Immature natural killer cell (primary cell): ENCODE measurements at places on chromosomes 2 and 18.

DNA sequence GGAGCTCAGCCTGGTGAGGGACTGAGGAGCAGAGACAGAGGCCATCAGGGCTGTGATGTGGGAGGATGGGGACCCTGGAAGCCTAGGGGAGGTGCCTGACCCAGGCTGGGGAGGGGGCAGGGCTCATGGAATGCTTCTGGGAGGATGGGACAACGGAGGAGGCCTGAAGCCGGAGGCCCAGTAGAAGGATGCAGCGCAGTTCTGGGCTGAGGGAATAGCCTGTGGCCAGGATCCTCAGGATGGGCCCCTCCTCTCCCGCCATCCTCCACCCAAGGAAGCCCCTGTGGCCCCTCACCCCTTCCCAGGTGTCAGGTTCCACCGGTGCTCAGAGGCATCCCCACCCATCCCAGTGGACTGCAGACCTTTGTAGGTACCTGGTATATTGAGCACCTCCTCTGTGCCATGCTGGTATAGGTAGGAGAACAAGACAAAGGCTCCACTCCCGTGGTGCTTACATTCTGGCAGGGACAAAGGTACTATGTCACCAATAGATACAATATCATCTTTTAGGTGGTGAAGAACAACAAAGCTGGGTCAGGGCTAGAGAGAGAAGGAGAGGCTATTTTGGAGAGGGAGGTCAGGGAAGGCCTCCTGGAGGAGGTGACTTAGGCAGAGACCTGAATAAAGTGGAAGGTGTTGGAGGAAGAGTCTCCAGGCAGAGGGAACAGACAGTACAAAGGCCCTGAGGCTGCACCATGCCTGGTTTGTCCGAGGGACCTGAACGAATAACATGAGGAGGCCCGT, 2.7 kb downstream of the ZAP70 start:
- H3K4me3 ChIP-seq = peak overlapping the region; percentile 98
- H3K27ac ChIP-seq = peak overlapping the region; percentile 98
- no peak for DNase-seq
- H3K4me1 ChIP-seq = peaks cover 98% of the 10 kb centered on the region

DNA sequence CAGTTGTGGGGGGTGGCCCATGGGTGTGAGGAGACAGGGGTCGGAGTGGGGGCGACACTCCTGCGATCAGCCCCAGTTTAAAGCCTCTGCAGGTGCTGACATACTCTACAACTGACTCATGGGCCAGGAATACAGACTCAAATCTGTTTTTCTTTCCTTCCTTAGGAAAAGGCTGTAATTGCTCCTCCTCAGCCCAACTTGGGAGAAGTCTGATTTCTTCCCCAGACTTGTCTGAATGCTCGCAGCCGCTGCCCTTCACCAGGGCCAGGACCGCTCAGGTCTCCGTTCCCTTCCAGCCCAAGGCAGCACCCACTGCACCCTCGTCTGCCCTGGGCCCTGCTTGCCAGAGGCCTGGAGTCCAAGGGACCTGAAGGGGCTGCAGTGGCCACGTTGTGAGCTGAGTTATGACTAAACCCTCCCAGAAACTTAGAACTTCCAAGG, 41.3 kb downstream of the RHOB start:
- no peak for DNase-seq
- no peak overlapping the region for H3K4me3 ChIP-seq
- H3K36me3 ChIP-seq = no peaks in the 10 kb centered on the region
- no peaks in the 10 kb centered on the region for H3K4me1 ChIP-seq
- no peak overlapping the region for H3K27ac ChIP-seq

GRCh38 chr2:157696036-157696435, 67.4 kb upstream of the ACVR1C start:
- peaks cover 3% of the 10 kb centered on the region for H3K27me3 ChIP-seq
- H3K4me1 ChIP-seq = no peaks in the 10 kb centered on the region
- H3K4me3 ChIP-seq = no peak overlapping the region
- H3K36me3 ChIP-seq = no peaks in the 10 kb centered on the region

- H3K27me3 ChIP-seq = no peaks in the 10 kb centered on the region
- no peaks in the 10 kb centered on the region for H3K36me3 ChIP-seq
- H3K27ac ChIP-seq = no peak overlapping the region
- no peaks in the 10 kb centered on the region for H3K4me1 ChIP-seq
Observed at GRCh38 chr18:36020174-36020711, 47.1 kb downstream of the RPRD1A start.

DNA sequence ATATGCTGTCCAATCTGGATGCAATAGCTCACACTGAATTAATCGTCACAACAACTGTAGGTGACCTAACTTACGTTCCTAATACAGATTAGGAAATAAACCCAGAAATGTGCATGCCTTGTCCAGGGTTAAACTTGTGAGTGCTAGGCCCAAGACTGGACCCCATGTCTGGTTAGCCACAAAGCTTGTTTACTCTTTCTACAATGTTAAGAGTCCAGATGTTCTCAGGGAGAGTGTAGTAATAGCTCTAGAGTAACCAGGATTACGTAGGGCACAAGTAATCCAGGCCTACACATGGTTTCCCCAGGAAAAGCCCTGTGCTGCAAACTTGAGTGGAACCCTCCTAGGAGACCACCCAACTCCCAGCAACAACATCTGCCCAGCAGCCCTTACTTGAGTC, 26.2 kb downstream of the TRIB2 start:
- H3K4me1 ChIP-seq = peaks cover 63% of the 10 kb centered on the region
- peaks cover 2% of the 10 kb centered on the region for H3K27me3 ChIP-seq
- H3K36me3 ChIP-seq = no peaks in the 10 kb centered on the region
- H3K4me3 ChIP-seq = no peak overlapping the region
- no peak for DNase-seq
- H3K27ac ChIP-seq = no peak overlapping the region

DNA sequence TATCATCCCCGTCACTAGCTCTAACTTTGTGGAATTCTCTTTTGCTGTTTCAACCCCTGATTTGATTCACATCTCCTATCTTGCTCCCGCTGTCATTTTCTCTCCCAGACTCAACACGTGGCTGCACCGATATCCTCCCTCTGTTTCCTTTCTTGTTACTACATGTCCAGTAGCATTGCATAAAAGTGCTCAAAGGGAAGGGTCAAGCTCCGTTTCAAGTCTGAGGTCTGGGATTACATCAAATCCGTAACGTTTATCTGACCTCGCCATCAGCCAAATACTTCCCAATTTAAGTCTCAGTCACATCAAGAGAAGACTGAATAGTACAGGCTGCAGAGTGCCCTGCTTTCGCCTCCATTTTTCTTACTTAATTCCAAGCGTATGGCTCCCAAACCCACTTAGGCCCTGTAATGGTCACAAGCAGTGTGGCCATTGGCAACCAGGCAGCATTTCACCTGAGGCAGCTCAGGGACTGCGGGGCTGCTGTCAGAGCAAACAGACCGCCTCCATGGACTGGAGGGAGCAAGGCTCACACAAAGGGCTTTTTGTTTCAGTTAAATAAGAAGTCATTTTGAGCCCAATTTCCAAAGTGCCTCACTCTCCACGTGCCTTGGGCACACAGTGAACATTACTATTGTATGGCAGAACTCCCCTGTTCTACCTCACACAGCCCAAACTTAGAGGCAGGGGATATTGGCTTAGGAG, 217.8 kb downstream of the BCL11A start:
- no peak overlapping the region for H3K4me3 ChIP-seq
- no peaks in the 10 kb centered on the region for H3K36me3 ChIP-seq
- DNase-seq = no peak
- no peak overlapping the region for H3K27ac ChIP-seq

GRCh38 chr2:41720331-41721251, 327.2 kb upstream of the PKDCC start:
- no peak for DNase-seq
- peak overlapping the region; percentile 27 for H3K27ac ChIP-seq
- no peaks in the 10 kb centered on the region for H3K36me3 ChIP-seq
- peaks cover 2% of the 10 kb centered on the region for H3K27me3 ChIP-seq
- H3K4me1 ChIP-seq = peaks cover 33% of the 10 kb centered on the region
- H3K4me3 ChIP-seq = no peak overlapping the region

DNA sequence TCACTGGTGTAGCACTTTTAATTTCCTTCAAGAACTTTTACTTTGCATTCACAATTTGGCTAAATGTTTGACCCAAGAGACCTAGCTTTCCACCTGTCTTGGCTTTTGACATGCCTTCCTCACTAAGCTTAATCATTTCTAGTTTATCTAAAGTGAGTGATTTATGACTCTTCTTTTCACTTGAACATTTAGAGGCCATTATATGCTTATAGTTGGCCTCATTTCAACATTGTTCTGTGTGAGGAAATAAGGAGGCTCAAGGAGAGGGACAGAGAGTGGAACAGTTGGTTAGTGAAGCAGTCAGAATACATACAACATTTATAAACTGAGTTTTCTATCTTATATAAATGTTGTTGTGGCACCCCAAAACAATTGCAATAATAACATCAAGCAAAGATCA, 489.3 kb upstream of the CDH2 start:
- no peaks in the 10 kb centered on the region for H3K4me1 ChIP-seq
- no peaks in the 10 kb centered on the region for H3K27me3 ChIP-seq
- no peaks in the 10 kb centered on the region for H3K36me3 ChIP-seq
- H3K27ac ChIP-seq = no peak overlapping the region
- H3K4me3 ChIP-seq = no peak overlapping the region
- DNase-seq = no peak

- H3K27ac ChIP-seq = no peak overlapping the region
- no peaks in the 10 kb centered on the region for H3K4me1 ChIP-seq
- DNase-seq = no peak
Observed at GRCh38 chr18:13281406-13281805, 62.8 kb downstream of the LDLRAD4 start.

GRCh38 chr2:60523963-60524362, 29.5 kb downstream of the BCL11A start:
- no peak for DNase-seq
- peaks cover 5% of the 10 kb centered on the region for H3K27me3 ChIP-seq
- no peak overlapping the region for H3K27ac ChIP-seq
- peaks cover 10% of the 10 kb centered on the region for H3K4me1 ChIP-seq
- no peaks in the 10 kb centered on the region for H3K36me3 ChIP-seq

DNA sequence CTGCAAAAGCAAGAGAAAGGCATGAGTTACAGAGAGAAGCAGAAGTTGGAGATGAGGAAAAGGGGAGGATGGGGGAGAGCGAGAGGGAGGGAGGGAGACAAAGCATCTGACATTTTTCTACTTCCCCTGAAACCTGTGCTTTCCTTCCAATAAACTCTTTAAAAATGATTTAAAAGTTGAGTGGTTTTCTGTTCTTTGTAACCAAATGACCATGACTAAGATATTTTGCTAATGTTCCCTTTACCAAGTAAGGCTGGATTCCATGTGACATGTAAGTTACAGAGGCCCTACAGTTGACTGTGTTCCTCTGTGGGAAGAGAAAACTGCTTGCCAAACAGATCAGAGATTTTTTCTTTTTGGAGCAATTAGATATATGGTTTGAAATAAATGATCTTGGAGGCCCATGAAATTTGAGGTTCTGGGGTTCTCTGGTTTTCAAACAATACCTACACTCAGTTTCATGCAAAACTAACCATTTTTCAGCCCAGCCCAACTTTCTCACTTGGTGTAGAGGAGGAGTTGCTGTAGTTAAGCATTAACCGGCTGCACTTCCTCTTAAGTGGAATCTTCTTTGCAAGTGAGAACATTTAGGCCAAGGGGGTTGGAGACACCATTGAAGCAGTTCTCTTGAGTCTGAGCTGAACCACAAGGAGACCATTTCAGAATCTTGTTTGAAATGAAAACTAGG, 34.5 kb downstream of the INSIG2 start:
- peaks cover 11% of the 10 kb centered on the region for H3K4me1 ChIP-seq
- no peak for DNase-seq
- H3K27me3 ChIP-seq = peaks cover 3% of the 10 kb centered on the region
- H3K4me3 ChIP-seq = no peak overlapping the region
- H3K27ac ChIP-seq = peak overlapping the region; percentile 49

DNA sequence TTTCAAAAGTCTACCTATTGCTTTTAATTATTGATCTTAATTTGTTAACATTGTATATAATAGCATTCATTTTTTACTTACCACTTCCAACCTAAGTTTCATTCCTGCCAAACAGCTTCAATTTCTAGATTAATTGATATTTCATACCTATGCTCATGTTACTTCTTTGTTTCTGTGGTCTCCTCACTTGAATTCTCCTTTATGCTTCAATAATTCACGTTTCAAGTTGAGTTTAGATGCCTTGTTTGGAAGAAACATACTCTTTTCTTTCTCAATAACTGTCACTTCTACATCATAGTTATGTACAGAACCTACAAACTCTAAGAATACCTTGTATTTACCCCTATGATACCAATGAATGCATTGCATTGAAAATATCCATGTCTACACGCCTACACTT, 862.2 kb upstream of the LRATD1 start:
- H3K27ac ChIP-seq = no peak overlapping the region
- no peaks in the 10 kb centered on the region for H3K36me3 ChIP-seq
- DNase-seq = no peak

GRCh38 chr2:196399722-196400691, 228.6 kb upstream of the STK17B start:
- no peak overlapping the region for H3K4me3 ChIP-seq
- no peaks in the 10 kb centered on the region for H3K36me3 ChIP-seq
- no peak for DNase-seq
- H3K27me3 ChIP-seq = no peaks in the 10 kb centered on the region

GRCh38 chr18:79961527-79962291, 2.7 kb upstream of the HSBP1L1 start:
- H3K27me3 ChIP-seq = peaks cover 2% of the 10 kb centered on the region
- peaks cover 36% of the 10 kb centered on the region for H3K4me1 ChIP-seq
- no peak overlapping the region for H3K4me3 ChIP-seq
- no peak overlapping the region for H3K27ac ChIP-seq

DNA sequence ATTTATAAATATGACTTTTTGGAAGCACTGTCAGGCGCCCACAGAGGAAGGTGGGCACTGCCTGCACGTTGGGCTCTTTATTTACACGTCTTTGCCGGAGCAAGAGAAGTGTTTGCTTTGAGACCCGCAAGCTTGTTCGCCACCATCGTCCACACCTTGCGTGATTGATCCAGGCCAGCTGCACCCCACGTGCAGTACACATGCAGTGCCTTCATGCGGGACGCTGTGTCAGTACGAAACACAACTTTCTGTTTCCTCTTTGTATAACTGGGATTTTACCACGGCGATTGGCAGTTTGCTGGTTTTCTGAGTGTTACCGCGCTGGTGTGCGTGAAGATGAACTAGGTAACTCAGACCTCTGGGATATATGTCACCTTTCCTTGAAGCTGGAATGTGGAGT, 571.0 kb upstream of the SALL3 start:
- no peaks in the 10 kb centered on the region for H3K27me3 ChIP-seq
- no peaks in the 10 kb centered on the region for H3K36me3 ChIP-seq
- DNase-seq = no peak
- H3K27ac ChIP-seq = no peak overlapping the region
- H3K4me1 ChIP-seq = peaks cover 2% of the 10 kb centered on the region

GRCh38 chr18:12904012-12904516, 20.0 kb upstream of the PTPN2 start:
- H3K27ac ChIP-seq = peak overlapping the region; percentile 91
- peak overlapping the region; percentile 79 for H3K4me3 ChIP-seq
- peaks cover 21% of the 10 kb centered on the region for H3K4me1 ChIP-seq

GRCh38 chr18:54880395-54881105, 52.3 kb downstream of the RAB27B start:
- H3K4me3 ChIP-seq = no peak overlapping the region
- peaks cover 20% of the 10 kb centered on the region for H3K4me1 ChIP-seq
- H3K36me3 ChIP-seq = peaks cover 38% of the 10 kb centered on the region
- no peak overlapping the region for H3K27ac ChIP-seq

DNA sequence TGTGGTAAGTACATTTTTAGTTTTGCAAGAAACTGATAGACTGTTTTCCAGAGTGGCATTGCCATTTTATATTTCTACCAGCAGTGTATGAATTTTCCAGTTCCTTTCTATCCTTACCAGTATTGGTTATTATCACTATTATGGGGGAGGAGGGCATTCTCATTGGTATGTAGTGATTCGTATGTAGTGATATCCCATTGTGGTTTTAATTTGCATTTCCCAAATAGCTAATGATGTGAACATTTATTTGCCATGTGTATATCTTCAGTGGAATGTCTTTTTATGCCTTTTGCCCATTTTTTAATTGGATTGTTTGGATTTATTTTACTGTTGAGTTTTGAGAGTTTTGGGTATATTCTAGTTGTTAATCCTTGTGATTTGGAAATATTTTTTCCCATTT, 16.9 kb downstream of the EIF5B start:
- no peak overlapping the region for H3K4me3 ChIP-seq
- no peaks in the 10 kb centered on the region for H3K36me3 ChIP-seq
- H3K27ac ChIP-seq = no peak overlapping the region
